ENCODE measurements at places on chromosomes 7 and 10. TPM values are rescaled to one million over a fixed set of nuclear protein-coding genes. Genes with fewer than 3 reads are reported as not detected.

FAM25A gene
- total RNA-seq, result not detected

SUN3 gene
- total RNA-seq, result not detected

PALD1 gene
- total RNA-seq, result 0.14 TPM

OR13A1 gene
- total RNA-seq, result not detected

AZGP1 gene
- total RNA-seq, result 0.32 TPM

AKR1C1 gene
- total RNA-seq, result 6.8 TPM
